Thymus (tissue), 14 donors: ENCODE measurements at places on chromosomes 6 and 20. TPM values are rescaled to one million over a fixed set of nuclear protein-coding genes. Genes with fewer than 3 reads are reported as not detected.

Gene HRH3
- total RNA-seq = not detected

- no peak for DNase-seq
Observed at GRCh38 chr6:115896538-115897129, 164.1 kb downstream of the FRK start.

- DNase-seq = no peak
Observed at GRCh38 chr6:2843138-2843740, 1.6 kb upstream of the SERPINB1 start.

- no peak for DNase-seq
Observed at GRCh38 chr20:44969300-44969894, 3.1 kb downstream of the STK4 start.

GRCh38 chr6:129239825-129240491, 357.0 kb downstream of the LAMA2 start:
- DNase-seq = no peak
